Activated T-cell treated with anti-CD3 and anti-CD28 coated beads, Interleukin-2, amount 50 U/mL, for 72 hours (primary cell): ENCODE measurements at places on chromosomes 1 and 21.

GRCh38 chr1:5394111-5394510 is 598.1 kb downstream of the NPHP4 start:
- DNase-seq = no peak

DNA sequence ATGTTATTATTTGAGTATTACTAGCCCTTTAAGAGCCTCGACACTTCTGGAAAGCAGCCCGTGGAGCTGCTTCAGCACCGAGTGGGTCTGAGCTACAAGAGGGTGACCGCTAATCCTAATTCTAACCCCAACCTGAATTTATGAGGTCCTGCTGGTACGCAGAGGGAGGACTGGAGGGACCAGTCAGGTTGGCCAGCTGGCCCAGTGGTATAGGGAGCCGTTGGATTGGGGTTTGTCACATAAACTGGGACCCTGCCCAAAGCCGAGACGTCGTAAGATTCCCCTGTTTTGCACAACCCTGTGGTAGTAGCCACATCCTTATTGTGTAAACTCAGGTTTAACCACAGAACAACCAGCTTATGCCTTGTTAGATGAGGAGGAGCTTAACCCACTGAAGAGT is 60.8 kb upstream of the F3 start:
- DNase-seq = no peak

DNA sequence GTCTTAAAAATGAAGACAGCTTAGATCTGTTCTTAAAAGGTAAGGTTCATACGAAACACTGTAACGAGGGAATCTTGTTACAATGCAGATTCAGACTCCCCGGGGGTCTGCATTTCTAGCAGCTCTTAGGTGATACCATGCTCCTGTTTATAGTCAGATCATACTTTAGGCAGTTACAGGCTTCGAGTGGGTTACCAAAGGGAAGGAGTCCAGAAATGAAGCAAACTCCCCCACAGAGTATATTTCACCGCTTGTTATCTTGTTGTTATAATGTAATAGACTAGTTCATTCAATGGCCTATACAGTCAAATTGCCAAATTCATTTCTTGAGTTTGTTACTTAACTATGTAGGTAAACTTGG is 601.1 kb downstream of the USP25 start:
- DNase-seq = no peak

- no peak for DNase-seq
Measured at GRCh38 chr1:227942716-227943261, 4.9 kb downstream of the WNT9A start.

DNA sequence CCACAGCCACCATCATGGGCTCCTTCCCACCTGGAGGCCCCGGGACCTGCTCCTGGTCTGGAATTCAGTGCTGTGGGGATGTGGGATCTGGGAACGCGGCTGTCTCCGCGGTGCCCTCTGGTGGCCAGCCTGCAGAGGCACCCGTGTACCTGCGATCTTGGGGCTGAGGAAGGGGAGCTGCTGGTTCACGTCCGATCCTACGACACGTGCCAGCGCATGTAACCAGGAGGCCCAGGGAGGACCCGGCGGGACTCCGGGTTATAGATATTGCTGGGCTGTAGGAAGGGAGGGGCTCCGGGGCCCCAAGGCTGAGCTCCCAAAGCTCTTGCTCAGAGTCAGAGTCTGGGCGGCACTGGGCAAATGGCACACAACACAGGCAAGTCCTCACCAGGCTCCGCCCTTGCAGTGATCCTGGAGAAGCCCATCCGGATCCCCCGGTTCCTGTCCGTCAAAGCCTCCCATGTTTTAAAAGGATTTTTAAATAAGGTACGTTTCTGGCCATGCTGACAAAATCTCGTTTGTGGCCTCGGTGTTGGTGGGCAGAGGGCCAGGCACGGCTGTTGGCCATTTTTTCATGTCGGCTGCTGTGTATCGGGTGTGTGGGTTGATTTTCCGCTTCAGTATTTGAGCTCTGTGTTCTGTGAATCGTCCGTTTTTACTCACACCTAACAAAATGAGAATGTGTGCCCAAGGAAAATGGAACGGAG is 20.1 kb downstream of the FAAP20 start:
- peak; percentile 41 for DNase-seq

GRCh38 chr1:69195136-69195535 is 372.6 kb upstream of the LRRC7 start:
- DNase-seq = no peak

DNA sequence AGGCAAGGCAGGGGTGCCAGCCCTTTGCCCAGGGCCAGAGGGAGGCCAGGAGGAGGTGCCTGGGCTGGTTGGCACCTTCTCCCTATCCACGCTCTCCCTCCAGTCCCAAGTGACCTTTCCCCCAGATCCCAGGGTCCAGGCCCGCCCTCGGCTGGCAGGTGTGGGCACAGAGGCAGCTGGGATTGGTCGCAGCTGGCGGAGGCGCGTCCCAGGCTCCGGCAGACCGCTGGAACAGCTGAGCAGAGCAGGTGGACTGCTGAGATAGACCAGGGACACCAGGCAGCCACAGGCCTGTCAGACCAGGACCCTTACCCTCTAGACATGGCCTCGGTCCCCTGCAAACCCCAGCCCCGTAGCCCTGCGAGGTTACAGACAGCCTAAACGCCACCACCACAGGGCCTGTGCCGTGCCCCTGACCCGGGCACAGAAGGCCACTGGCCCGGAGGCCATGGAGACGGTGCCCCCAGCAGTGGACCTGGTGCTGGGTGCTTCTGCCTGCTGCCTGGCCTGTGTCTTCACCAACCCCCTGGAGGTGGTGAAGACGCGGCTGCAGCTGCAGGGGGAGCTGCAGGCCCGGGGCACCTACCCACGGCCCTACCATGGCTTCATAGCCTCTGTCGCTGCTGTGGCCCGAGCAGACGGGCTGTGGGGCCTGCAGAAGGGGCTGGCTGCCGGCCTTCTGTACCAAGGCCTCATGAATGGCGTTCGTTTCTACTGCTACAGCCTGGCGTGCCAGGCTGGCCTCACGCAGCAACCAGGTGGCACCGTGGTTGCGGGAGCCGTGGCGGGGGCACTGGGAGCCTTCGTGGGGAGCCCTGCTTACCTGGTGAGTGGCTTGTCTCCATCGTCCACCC is at the start of gene SLC25A34:
SLC25A34 (plus strand) TSS at position 221 of the 854 bp plus-strand sequence; CDS start at position 449, 228 bp downstream.
- DNase-seq = no peak

DNA sequence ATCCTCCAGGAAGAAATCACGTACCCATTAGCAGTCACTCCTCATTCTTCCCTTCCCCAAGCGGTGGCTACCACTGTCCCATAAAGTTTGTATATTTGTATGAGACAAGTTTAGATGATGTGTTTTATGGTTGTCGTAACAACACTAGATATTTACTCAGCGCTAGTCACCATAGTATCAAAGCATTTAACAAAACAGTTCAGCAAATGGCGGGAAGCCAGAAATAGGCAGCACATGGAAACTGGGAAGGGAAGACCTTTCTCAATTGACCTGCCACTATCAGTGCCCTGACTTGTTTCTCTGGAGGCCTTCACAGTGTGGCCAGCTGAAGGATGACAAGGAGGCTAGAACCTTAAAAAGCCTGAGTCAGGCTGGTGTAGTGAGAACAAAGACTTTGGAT is 31.1 kb downstream of the CNST start:
- no peak for DNase-seq

- DNase-seq = no peak
Measured at GRCh38 chr1:244280859-244281258, 170.8 kb downstream of the ADSS2 start.

DNA sequence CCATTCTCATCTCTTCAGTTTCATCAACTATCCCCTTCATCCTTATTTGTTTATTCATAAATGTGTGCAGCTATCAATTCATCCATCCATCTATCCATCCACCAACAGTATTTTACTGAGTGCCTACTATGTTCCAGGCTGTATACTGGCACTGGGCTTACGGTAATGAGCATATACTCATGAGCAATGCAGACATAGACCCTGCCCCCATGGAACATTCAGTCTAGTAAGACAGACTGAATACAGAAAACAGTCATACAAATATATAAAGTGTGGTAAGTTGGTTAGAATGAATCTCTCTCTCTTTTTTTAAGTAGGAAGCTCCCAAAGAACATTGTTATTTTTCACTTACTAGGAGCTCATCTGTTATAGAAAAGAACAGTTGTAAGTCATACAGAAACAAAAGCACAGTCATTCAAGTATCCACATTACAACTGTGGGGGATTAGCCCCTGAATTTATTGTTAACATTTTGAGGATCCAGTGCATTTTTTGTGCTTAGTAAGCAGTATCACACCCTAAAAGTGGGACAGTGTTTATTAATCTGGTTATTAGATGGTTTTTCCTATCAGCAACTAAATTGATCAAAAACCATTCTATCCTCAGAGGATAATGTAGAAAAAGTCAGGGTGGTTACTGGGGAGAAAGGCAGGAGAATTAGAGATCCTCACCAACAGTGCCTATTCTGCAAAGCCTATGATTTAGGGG is 3.6 kb downstream of the SLC16A4 start:
- DNase-seq = peak; percentile 16
